ENCODE measurements at places on chromosomes 7 and 10. TPM values are rescaled to one million over a fixed set of nuclear protein-coding genes. Genes with fewer than 3 reads are reported as not detected.

DNA sequence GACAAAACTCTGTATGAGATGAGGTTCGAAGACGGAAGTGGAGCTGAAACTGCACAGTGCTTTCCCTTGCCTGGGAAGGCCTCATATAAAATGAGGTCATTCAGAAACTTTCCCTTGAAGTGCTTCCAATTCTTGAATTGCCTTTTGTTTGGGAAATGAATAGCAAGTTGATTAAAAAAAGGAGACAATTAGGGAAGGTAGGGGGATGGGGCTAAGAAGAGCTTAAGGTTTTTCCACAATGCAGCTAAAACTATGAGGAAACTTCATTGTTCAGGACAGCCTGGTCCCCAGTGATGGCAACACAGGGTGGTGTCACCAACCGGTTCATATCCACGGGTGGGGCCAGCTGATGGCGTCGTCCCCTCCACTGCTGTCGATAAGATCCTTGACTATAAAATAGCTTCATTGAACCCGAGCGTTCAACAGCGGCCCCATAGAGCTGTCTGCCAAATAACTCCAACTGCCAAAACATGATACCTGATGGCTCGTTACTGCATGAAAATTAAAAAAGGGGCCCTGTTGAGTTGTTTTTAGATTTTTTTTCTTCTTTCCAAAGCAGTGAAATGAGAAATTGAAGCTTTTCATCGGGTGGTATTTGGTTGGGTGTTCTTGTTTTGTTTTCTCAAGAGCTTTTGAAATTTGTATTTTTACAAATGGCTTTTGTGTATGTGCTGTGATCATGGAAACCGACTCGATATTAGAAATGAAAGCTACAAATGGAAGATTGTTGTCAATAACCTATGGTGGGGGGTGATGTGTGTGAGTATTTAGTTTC lies 2.8 kb upstream of the CELF2 start:
- peak; percentile 39 for DNase-seq

DNA sequence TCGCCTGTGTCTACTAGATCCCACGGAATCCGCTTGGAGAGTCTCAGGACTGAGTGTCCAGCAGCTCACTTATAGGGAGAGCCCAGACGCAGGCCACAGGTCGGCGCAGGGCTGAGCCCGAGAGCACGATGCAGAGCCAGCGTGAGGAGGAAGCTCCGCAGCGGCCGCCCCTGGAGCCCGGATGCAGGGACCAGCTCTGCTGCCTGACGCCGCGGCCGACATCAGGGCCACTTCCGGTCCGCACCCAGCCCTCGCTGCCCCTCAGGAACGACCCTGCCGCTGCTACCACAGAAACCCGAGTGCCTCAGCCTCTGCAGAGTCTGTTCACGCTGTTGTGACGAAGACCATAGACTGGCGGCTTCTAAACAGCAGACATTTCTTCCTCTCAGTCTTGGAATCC lies 275.8 kb upstream of the PPP2R2D start:
- DNase-seq = no peak

DNA sequence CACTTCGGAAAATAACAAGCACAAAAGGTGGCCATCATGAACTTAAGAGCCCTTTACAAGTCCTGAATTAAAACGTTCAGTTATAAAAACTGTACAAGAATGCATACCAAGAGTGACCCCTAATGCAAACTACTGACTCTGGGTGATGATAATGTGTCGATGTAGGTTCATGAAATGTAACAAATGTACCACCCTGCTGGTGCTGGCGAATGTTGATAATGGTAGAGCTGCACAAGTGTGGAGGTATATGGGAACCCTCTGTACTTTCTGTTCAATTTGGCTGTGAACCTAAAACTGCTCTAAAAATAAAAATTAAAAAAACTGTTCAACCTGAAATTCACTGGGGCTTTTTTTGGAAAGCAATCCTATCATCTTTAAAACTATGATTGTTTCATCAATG lies 3.3 kb downstream of the FAM133B start:
- DNase-seq = no peak

GRCh38 chr7:7212612-7213011 lies 30.3 kb downstream of the C1GALT1 start:
- no peak for DNase-seq

DNA sequence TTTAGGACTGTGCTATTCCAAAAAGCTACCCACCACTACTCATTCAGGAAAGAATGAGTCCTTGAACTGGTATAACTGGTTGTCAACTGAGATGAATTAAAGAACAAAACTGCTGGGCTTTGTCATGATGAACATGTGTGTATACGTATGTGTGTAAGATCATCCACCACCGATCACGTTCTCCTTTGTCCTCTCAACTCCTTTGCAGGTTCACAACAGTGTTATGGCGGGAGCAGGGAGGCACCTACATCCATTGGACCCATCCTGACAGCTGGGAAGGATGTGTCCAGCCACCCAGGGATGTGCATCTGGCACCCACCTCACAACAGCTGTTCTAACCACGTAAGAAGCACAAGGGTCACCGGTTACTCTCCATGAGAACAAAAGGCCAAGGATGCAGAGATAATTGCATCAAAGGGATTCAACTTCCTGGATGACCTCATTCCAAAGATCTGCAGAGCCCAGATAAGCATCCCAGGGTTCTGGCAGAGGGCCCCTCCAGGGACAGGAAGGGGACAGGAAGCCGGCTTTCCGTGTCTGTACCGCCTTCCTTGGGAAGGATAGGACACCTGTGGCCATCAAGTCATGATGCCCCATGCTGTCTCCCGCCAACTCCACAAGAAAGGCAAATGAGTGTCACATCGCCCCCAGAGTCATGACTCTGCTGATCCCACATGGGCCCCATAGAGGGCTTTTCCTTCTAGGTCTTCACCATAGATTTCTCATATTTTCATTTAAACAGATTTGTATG lies 66.1 kb downstream of the STEAP1B start:
- no peak for DNase-seq

DNA sequence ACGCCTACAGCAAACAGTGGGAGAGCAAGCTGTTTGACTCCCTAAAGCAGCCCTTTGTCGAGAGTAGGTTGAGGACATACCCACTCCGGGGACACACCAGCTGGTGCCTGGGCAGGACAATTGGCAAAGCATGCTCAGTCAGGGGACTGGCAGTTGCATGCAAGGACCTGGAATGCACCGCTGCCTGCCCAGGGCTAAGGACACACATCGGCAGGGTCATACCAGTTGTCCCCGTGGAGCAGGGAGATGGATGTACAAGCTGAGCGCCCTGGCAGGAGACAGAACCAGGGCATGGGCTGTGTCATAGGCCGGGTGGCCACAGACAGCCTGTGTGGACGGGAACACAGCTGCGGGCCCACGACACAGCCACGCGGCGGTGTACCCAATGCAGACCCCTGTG lies 18.3 kb upstream of the ELN start:
- DNase-seq = no peak

GRCh38 chr10:70758757-70759514 lies 26.2 kb downstream of the TBATA start:
- DNase-seq = peak; percentile 61

GRCh38 chr7:4851459-4852422 lies 10.1 kb downstream of the PAPOLB start:
- no peak for DNase-seq

GRCh38 chr10:97321032-97321803 lies 2.1 kb downstream of the FRAT1 start:
- no peak for DNase-seq

DNA sequence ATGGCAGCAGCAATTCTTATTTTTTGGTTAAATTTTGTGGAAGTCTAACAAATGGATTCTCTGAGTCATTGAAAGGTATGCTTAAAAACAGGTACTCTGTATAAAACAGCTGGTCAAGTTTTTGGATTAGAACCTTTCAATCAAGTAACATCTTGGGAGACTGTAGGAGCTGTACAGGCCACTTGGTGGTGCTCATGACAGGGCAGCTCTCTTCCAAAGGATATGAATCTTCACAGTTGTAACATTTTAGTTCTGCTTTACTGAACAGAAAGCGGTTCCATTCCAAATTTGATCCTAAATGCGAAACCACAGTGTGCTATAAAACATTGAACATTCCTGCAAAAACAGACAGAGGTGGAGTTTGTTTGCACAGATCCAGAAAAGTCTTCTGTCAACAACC lies 44.5 kb upstream of the AGR3 start:
- no peak for DNase-seq

DNA sequence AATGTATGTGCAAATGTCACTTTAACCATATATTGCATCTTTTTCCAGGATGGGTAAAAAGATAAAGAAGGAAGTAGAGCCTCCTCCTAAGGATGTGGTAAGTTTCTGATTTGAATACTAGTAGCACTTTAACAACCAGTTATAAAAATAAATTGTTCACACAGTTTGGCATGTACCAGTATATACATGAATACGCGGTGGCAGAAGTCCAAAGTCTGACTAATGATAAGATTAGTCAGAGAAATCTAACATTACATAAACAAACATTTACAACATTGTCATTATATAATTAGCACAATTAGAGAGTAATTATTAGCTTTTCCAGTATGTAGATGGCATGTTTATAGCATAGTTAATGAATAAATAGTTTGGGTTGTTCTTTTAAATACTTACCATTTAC lies 4.1 kb downstream of the ARMC3 start:
- DNase-seq = no peak

DNA sequence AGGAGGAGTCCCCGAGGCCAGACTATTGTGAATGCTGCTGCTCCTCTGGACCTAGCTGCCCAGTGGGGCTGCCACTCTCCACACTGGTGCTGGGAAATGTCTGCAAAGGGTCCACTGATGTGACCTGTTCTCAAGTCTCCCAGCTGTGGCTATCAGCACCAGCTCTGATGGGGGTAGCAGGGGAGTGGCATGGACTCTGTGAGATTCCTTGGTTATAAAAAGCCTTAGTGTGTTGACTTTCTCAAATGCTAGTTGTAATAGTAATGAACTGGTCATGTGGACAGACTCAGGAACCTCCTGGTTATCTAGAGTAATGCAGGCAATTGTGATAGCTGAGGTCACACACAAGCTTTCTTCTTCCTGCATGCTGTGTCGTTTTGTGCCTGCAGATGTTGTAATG lies 34.1 kb upstream of the ARMC3 start:
- no peak for DNase-seq

DNA sequence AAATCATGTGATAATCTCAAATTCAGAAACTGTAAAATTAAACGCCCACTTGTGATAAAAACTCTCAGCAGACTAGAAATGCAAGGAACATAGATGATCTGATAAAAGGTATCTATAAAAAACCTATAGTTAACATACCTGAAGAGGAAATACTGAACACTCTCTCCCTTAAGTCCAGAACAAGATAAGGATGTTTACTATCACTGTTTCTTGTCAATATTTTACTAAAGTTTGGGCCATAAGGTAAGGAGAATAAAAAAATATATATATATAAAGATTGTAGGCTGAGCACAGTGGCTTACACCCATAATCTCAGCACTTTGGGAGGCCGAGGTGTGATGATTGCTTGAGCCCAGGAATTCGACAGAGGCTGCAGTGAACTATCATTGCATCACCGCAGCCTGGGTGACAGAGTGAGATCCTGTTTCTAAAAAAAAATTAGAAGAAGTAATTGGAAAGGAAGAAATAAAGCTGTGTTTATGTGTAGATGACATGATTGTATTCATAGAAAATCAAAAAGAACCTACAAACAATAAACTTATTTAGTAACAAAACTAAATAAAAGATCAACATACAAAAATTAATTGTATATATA lies 28.4 kb downstream of the MPLKIP start:
- no peak for DNase-seq

GRCh38 chr7:112798274-112799159 lies 8.3 kb upstream of the TMEM168 start:
- no peak for DNase-seq

GRCh38 chr10:44566786-44567185 lies 181.9 kb upstream of the CXCL12 start:
- DNase-seq = no peak

DNA sequence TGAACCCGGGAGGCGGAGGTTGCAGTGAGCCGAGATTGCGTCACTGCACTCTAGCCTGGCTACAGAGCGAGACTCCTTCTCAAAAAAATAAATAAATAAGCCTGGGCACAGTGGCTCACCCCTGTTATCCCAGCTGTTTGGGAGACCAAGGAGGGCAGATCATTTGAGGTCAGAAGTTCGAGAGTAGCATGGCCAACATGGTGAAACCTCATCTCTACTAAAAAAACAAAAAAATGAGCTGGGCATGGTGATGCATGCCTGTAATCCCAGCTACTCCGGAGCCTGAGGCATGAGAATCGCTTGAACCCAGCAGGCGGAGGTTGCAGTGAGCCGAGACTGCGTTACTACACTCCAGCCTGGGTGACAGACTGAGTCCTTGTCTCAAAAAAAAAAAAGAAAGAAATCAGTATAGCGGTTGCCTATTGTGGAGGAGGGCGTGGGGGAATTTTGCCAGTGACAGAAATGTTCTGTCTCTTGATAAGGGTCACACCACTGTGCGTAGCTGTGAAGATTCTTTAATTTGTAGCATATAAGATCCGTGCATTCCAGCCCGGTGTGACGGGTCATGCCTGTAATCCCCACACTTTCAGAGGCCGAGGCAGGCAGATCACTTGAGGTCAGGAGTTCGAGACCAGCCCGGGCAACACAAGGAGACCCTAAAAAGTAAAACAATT lies 17.9 kb upstream of the EIF3B start:
- DNase-seq = no peak

DNA sequence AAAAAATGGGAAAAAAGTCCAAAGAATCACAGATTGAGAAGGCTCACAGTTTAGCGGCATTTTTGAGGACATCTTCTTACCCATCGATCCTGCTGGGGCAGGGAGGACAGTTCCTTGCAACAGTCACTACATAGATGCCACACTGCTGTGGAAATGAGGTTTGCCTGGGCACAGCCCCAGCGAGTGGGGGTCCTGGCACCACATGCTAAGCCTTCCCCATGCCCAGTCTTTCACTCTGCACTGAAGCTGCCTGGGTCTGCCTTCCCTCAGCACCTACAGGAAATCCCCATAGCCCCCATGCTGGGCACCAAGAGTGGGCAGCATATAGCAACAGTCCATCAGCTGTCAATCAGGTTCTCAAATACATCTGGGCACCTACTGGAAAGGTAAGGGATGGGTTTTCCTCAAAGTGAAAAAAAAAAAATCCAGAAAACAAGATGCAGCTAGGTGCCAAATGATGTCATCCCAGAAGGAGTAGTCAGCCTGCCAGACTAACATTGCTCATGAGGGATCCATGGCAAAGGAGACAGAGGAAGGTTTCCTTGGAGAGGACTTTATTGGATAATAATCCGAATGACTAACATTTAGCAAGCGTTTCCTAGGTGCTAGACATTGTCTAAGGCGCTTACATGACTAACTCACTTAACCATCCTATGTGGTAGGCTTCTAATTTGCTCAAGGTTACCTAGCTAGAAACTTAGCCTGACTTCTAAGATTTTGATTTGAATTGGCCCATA lies 125.7 kb upstream of the CXCL12 start:
- DNase-seq = no peak

- no peak for DNase-seq
Measured at GRCh38 chr7:75807452-75807851, 6.2 kb downstream of the CCL24 start.

The AZGP1 gene
- 1.9 TPM for total RNA-seq

The PRKAR1B gene
- total RNA-seq = 12.3 TPM

The RSPH10B2 gene
- total RNA-seq = 0.53 TPM

The INA gene
- 5.8 TPM for total RNA-seq

The SNCG gene
- total RNA-seq = 69.2 TPM

The ACHE gene
- 4.0 TPM for total RNA-seq

The UNCX gene
- total RNA-seq = not detected

The STAG3 gene
- total RNA-seq = 0.90 TPM

The WNT8B gene
- 0.11 TPM for total RNA-seq

The FAM25A gene
- total RNA-seq = not detected
